Stimulated activated CD8-positive, alpha-beta memory T cell treated with anti-CD3 and anti-CD28 coated beads, Interleukin-4, amount 100 ng/mL, for 1 hour (primary cell): ENCODE measurements at places on chromosomes 2 and 18.

- DNase-seq, result no peak
Observed at GRCh38 chr2:174177316-174177890, 70.9 kb downstream of the OLA1 start.

GRCh38 chr2:29519338-29519925 lies 402.0 kb downstream of the ALK start:
- no peak for DNase-seq

GRCh38 chr2:160876029-160876428 lies 284.2 kb upstream of the TANK start:
- DNase-seq, result no peak

- DNase-seq, result no peak
Observed at GRCh38 chr2:18267501-18267900, 293.0 kb downstream of the RDH14 start.

GRCh38 chr2:1341404-1342120 lies 71.7 kb upstream of the TPO start:
- no peak for DNase-seq

DNA sequence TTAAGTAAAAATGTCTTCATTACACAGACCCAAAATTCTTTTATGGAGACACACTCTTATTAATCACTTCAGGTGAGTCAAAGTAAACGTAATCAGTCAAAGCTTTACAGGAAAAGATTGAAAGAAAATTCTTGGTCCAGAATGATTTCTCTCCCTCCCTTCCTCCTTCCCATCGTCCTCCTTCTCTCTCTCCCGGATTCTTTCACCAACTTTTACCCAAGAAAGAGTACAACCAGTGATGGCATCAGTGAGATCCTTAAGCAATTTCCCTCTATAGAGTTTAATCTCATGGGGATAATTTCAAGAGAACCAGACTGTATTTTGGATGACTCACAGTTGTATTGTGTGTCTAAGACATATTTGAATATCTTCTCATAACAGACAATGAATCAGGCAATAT lies 258.1 kb downstream of the ALK start:
- no peak for DNase-seq

DNA sequence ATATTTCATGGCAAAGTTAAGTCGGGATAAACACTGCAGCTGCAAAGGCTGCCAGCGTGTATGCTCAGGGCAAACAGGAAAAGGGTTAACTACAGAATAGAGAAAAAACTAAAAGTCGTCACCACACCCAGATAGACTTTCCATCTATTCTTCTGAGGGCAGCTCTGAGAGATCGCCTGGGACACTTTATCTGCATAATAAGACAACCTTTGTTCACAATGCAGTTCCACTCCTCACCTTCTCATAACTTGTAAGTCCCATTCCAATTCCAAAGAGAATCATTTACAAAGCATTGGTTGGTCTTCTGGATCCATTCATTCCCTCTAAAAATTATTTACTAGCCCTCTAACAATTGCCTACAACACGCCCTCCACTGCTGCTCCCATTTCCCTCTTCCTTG lies 437.4 kb downstream of the RND3 start:
- no peak for DNase-seq

DNA sequence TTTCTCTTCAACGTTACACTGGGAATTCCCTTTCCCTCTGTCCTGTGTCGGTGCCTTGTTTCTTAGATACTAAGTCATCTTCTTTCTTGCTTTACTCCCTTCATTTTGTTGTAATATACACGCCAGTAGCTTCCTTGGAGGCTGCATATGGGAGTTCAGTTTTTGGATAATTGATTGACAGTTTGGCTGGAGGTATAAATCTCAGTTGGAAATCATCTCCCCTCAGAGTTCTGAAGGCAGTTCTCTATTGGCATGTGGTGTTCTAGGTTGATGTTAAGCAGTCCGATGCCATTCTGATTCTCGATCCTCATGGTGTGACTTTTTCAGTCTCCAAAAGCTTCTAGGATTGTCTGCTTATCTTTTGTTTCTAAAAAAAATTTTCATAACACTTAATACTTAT lies 152.5 kb upstream of the GLI2 start:
- no peak for DNase-seq

DNA sequence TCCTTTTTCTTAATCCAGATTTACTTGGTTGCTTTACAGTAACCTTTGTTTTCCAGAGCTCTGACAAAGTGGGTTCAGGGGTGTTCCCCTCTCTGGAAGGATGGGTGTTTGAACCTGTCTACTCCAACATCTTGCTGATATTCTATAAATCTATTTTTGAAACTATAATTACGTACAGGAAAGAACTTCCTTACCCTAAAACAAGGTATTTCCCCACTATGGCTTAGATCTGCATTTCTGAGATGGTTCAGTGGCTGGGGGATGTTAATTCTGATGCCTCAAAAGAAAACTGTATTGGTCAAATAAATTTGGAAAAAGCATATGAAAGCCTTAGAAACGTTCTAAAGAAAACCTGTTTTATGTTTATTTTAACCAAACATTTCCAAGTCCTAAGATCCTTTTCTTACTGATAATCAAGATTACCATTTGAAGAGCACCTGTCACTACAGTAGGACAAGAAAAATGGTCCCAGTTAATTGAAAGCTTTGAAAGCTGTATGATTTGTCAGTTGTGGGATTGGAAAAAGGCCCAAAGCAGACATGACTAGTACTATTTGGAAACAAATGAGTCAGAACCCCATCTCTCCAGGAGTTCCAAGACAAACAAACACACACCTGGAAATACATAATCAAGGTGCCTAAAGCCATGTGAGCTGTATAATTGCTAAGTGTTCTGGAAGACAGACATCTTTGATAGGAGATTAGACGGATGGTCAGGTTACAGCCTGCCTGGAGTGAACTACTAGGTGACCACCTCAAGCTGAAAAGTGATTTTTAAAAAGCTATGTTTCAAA lies 57.5 kb downstream of the KDM3A start:
- DNase-seq, result no peak

GRCh38 chr2:74267068-74267467 lies 68.7 kb downstream of the MTHFD2 start:
- DNase-seq, result no peak

GRCh38 chr18:4207383-4207985 lies 247.6 kb downstream of the DLGAP1 start:
- no peak for DNase-seq

DNA sequence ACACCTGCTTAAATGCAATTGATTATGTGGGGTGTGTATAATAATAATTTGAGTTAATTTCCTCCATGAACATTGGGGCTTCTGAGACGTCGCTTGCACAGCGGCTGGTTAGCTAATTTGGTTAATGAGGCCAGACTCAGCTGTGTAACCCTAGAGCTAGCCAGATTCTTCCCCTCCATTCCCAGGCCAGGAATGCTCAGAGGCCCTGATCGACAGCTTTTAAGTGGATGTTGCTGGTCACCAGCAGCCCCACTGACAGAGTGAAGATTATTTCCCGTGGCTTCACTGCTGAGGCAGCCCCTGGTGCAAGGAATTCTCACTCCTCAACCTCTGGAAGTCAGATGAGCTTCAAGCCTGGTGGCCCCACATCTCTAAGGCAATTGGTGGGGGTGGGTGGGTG lies 12.4 kb upstream of the EPAS1 start:
- no peak for DNase-seq

DNA sequence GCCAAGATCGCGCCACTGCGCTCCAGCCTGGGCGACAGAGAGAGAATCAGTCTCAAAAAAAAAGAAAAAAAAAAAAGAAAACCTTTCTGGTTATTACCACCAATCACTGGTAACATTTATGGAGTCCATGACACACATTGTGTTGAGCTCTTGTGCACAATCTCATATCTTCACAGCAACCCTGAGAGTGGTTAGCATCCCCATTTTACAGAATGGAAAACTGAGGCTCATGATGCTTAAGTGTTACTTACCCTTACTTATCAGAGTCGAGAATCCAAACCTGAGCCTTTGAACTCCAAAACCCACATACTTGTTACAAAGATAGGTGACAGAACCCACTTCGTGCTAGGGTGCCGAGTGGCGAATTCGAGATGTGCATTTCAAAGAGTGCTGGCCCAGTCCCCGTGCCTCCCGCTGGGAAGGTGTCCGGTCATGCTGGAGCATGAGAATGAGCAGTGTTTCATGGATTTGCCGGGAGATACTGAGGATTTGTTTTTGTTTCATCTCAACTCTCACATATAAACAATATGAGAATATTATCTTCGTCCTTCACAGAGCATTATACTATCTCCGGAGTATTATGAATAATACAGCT lies 50.9 kb downstream of the CYP27C1 start:
- DNase-seq, result no peak
